ENCODE measurements at places on chromosomes 5 and 9. TPM values are rescaled to one million over a fixed set of nuclear protein-coding genes. Genes with fewer than 3 reads are reported as not detected.

SPINK13 gene
- total RNA-seq: not detected

BAAT gene
- total RNA-seq: not detected

CREBRF gene
- total RNA-seq: 16.9 TPM

MSX2 gene
- total RNA-seq: not detected

SIGMAR1 gene
- 57.9 TPM for total RNA-seq

SKP2 gene
- 153 TPM for total RNA-seq

TEX53 gene
- total RNA-seq: not detected

DMRT2 gene
- not detected for total RNA-seq

TRIM36 gene
- total RNA-seq: 0.15 TPM

PCDHAC1 gene
- total RNA-seq: 0.90 TPM

MEGF10 gene
- total RNA-seq: not detected

MYMK gene
- total RNA-seq: not detected

PCDHGC4 gene
- not detected for total RNA-seq

SPATA31A3 gene
- total RNA-seq: not detected

PCDHGB4 gene
- not detected for total RNA-seq

CDH10 gene
- total RNA-seq: 0.63 TPM

NUTM2F gene
- 0.15 TPM for total RNA-seq

LTC4S gene
- 9.7 TPM for total RNA-seq

ZDHHC11 gene
- total RNA-seq: 13.1 TPM

AGXT2 gene
- not detected for total RNA-seq

SELENOP gene
- total RNA-seq: 5.3 TPM

IFNA7 gene
- not detected for total RNA-seq

TTLL11 gene
- total RNA-seq: 2.3 TPM

CNTFR gene
- total RNA-seq: not detected

RGS7BP gene
- not detected for total RNA-seq

MAPK9 gene
- 48.8 TPM for total RNA-seq

MEF2C gene
- total RNA-seq: 2.5 TPM

SMAD5 gene
- total RNA-seq: 50.6 TPM

ASTN2 gene
- total RNA-seq: 6.2 TPM

KCNV2 gene
- not detected for total RNA-seq

FGF18 gene
- total RNA-seq: 1.1 TPM

STK10 gene
- 31.5 TPM for total RNA-seq

MLANA gene
- not detected for total RNA-seq

CSF2 gene
- total RNA-seq: not detected

AFAP1L1 gene
- total RNA-seq: 9.6 TPM

STARD4 gene
- total RNA-seq: 6.4 TPM

OGN gene
- not detected for total RNA-seq

CDC20B gene
- not detected for total RNA-seq

IL13 gene
- total RNA-seq: not detected

KLHL3 gene
- 13.6 TPM for total RNA-seq

GABRA6 gene
- total RNA-seq: not detected

CHSY3 gene
- 0.33 TPM for total RNA-seq

SOWAHA gene
- total RNA-seq: not detected

PCDHA10 gene
- total RNA-seq: not detected

FBP2 gene
- total RNA-seq: not detected

C9orf153 gene
- 0.52 TPM for total RNA-seq

FOXD4 gene
- not detected for total RNA-seq
